T-cell (primary cell): ENCODE measurements at places on chromosomes 7 and 10. TPM values are rescaled to one million over a fixed set of nuclear protein-coding genes. Genes with fewer than 3 reads are reported as not detected.

The HDAC9 gene
- total RNA-seq: 4.3 TPM

The ZCWPW1 gene
- 6.9 TPM for total RNA-seq

The MYPN gene
- total RNA-seq: not detected

The SPDYE11 gene
- total RNA-seq: not detected

The PRSS37 gene
- total RNA-seq: not detected

DNA sequence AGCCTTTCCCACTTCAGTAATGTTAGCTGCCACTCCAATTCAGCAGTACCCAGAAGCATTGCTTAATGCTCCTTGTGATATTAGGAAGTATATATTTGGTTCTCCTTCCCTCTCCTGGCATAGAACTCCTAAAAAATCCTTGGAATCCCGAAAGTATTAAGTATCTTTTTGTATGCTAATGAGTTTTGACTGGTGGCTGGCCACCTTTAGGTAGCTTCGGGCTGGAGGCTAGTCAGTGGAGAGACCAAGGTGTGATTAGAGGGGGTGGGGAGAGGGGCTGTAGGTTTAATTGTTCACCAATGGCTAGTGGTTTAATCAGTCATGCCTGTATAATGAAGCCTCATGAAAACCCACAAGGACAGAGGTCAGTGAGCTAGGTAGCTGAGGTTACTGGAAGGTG, 12.2 kb downstream of the COMTD1 start:
- no peak overlapping the region for H3K27ac ChIP-seq
- H3K4me1 ChIP-seq: no peaks in the 10 kb centered on the region
- H3K4me3 ChIP-seq: no peak overlapping the region
- no peaks in the 10 kb centered on the region for H3K27me3 ChIP-seq
- peaks cover 4% of the 10 kb centered on the region for H3K36me3 ChIP-seq

- no peaks in the 10 kb centered on the region for H3K27me3 ChIP-seq
- no peak overlapping the region for H3K27ac ChIP-seq
- no peak for DNase-seq
- H3K36me3 ChIP-seq: no peaks in the 10 kb centered on the region
These were observed 45.4 kb upstream of the NAMPT start for GRCh38 chr7:106329971-106330733.

DNA sequence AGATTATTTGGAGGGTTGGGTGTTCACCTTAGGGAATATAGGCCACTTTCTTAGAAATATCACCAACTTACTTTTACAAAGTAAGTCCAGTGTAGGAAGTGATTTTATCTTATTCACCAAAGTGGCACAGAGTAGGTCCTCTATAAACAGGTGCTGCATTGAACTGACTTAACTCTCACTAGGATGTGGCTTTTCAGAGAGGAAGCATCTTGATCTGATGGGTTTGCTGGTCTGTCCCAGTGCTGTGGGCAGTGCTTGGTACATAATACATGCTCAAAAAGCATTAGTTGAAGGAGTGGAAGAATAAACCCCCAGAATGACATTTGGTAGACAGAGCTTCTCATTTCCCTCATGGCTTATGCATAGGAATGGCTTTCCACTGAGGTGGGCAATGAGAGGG, 334.7 kb downstream of the LRMDA start:
- no peaks in the 10 kb centered on the region for H3K4me1 ChIP-seq
- no peak for DNase-seq
- no peak overlapping the region for H3K4me3 ChIP-seq
- H3K27ac ChIP-seq: no peak overlapping the region
- no peaks in the 10 kb centered on the region for H3K27me3 ChIP-seq

DNA sequence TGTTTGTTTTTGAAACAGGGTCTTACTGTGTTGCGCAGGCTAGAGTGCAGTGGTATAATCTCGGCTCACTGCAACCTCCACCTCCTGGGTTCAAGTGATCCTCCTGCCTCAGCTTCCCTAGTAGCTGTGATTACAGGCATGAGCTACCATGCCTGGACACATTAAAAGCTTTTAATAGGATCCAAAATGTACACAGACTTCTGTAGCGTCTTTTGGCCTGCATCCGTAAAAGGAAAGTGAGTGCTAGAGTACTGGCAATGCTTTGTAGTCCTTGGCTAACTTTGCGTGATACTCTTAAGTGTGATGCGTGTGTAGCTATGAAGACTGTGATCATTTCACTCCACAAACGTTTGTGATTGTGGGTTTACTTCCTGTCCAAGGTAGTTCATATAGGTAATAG, 13.3 kb downstream of the ZRANB1 start:
- H3K4me3 ChIP-seq: no peak overlapping the region
- H3K27me3 ChIP-seq: no peaks in the 10 kb centered on the region
- DNase-seq: no peak
- peaks cover 2% of the 10 kb centered on the region for H3K36me3 ChIP-seq
- H3K4me1 ChIP-seq: peaks cover 5% of the 10 kb centered on the region

DNA sequence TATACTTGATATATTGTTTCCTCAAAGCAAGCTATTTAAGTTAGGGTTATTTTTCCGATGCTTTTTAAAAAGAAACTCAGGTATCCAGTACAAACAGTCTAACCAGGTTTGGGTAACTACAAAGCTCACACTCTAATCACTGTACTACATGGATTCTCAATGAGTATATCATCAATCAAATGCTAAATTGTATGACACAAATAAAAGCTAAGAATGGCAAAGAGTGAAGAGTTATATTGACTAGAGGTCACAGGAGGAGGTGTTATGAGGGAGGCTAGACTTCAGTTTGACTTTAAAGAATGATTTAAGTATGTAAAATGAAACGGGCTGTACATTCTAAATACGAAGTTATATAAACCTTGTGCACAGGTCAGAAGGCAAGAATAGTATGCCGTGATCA, 178.0 kb downstream of the CTNNA3 start:
- no peak overlapping the region for H3K27ac ChIP-seq
- H3K36me3 ChIP-seq: no peaks in the 10 kb centered on the region
- H3K4me1 ChIP-seq: no peaks in the 10 kb centered on the region
- no peaks in the 10 kb centered on the region for H3K27me3 ChIP-seq
- DNase-seq: no peak

- H3K4me3 ChIP-seq: no peak overlapping the region
- no peak for DNase-seq
- H3K36me3 ChIP-seq: no peaks in the 10 kb centered on the region
These were observed 42.5 kb upstream of the LRGUK start for GRCh38 chr7:134084488-134085144.

GRCh38 chr10:96851281-96851680, 19.2 kb downstream of the LCOR start:
- DNase-seq: no peak
- H3K4me3 ChIP-seq: no peak overlapping the region
- no peaks in the 10 kb centered on the region for H3K27me3 ChIP-seq
- no peak overlapping the region for H3K27ac ChIP-seq

GRCh38 chr7:106110885-106111654, 1.0 kb downstream of the SYPL1 start:
- H3K4me3 ChIP-seq: peak overlapping the region; percentile 84
- DNase-seq: no peak
- H3K36me3 ChIP-seq: peaks cover 3% of the 10 kb centered on the region
- H3K4me1 ChIP-seq: peaks cover 25% of the 10 kb centered on the region
- peak overlapping the region; percentile 77 for H3K27ac ChIP-seq

- no peak overlapping the region for H3K4me3 ChIP-seq
- no peak for DNase-seq
- no peak overlapping the region for H3K27ac ChIP-seq
- no peaks in the 10 kb centered on the region for H3K4me1 ChIP-seq
- no peaks in the 10 kb centered on the region for H3K36me3 ChIP-seq
These were observed 143.5 kb upstream of the LRRN3 start for GRCh38 chr7:110947408-110947807.

DNA sequence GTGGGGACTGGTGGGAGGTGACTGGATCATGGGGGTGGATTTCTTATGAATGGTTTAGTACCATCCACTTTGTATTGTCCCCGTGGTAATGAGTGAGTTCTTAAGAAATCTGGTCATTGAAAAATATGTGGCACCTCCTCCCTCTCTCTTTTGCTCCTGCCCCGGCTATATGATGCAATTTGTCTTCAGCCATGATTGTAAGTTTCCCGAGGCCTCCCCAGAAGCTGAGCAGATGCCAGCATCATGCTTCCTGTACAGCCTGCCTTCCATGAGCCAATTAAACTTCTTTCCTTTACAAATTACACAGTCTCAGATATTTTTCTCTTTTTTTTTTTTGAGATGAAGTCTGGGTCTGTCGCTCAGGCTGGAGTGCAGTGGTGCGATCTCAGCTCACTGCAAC, 2.6 kb upstream of the KDM7A start:
- H3K36me3 ChIP-seq: no peaks in the 10 kb centered on the region
- peaks cover 17% of the 10 kb centered on the region for H3K4me1 ChIP-seq
- no peak overlapping the region for H3K27ac ChIP-seq
- DNase-seq: no peak
- no peak overlapping the region for H3K4me3 ChIP-seq

DNA sequence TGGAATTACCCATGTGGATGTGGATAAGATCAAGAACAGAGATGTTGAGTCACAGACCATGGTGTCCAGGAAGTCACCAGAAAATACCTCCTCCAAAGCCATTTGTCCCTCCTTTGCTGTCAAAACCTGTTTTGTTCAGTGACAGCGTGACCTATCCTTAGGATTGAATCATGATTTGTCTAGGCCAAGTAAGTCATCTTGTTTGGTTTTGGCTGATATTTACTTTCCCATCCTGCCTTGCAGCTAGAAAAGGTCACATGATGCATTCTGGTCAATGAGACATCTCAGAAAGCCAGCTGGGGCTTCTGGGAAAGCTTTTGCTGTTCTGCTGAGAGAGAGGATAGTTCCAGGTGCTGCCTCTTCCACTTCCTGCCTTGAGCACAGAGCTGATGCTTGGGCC, 225.3 kb upstream of the ZMIZ1 start:
- H3K4me1 ChIP-seq: no peaks in the 10 kb centered on the region
- H3K4me3 ChIP-seq: no peak overlapping the region
- H3K27me3 ChIP-seq: no peaks in the 10 kb centered on the region
- H3K27ac ChIP-seq: no peak overlapping the region
- DNase-seq: no peak
- H3K36me3 ChIP-seq: no peaks in the 10 kb centered on the region

DNA sequence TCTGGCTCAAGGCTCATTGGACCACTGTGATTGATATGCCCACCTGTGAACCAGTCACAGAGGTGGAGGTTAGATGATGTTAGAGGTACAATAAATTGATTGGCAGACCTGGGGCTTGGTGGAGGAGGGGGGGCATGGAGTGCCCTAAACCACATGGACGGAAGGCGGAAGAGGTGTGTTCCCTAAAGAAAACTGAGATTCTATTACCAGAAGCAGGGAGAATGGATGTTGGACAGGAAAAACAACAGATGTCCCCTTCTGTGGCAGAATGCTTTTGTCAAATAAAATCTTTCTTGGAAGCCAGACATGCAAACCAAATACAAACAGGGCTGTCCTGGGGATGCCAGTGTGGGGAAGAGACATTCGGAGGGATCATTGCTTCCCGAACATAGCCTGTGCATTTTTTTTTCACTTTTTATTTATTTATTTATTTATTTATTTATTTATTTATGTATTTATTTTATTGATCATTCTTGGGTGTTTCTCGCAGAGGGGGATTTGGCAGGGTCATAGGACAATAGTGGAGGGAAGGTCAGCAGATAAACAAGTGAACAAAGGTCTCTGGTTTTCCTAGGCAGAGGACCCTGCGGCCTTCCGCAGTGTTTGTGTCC, 433.9 kb downstream of the RPS24 start:
- H3K27me3 ChIP-seq: peaks cover 3% of the 10 kb centered on the region
- no peaks in the 10 kb centered on the region for H3K4me1 ChIP-seq
- no peak for DNase-seq
- H3K27ac ChIP-seq: no peak overlapping the region

- no peak for DNase-seq
- no peaks in the 10 kb centered on the region for H3K4me1 ChIP-seq
- no peak overlapping the region for H3K27ac ChIP-seq
- no peaks in the 10 kb centered on the region for H3K36me3 ChIP-seq
- H3K27me3 ChIP-seq: no peaks in the 10 kb centered on the region
- H3K4me3 ChIP-seq: no peak overlapping the region
These were observed 10.2 kb upstream of the TMEM248 start for GRCh38 chr7:66910789-66911188.

- H3K4me3 ChIP-seq: no peak overlapping the region
- DNase-seq: no peak
- H3K27me3 ChIP-seq: no peaks in the 10 kb centered on the region
- H3K27ac ChIP-seq: no peak overlapping the region
- no peaks in the 10 kb centered on the region for H3K36me3 ChIP-seq
These were observed 286.4 kb upstream of the HGF start for GRCh38 chr7:82056282-82056681.

DNA sequence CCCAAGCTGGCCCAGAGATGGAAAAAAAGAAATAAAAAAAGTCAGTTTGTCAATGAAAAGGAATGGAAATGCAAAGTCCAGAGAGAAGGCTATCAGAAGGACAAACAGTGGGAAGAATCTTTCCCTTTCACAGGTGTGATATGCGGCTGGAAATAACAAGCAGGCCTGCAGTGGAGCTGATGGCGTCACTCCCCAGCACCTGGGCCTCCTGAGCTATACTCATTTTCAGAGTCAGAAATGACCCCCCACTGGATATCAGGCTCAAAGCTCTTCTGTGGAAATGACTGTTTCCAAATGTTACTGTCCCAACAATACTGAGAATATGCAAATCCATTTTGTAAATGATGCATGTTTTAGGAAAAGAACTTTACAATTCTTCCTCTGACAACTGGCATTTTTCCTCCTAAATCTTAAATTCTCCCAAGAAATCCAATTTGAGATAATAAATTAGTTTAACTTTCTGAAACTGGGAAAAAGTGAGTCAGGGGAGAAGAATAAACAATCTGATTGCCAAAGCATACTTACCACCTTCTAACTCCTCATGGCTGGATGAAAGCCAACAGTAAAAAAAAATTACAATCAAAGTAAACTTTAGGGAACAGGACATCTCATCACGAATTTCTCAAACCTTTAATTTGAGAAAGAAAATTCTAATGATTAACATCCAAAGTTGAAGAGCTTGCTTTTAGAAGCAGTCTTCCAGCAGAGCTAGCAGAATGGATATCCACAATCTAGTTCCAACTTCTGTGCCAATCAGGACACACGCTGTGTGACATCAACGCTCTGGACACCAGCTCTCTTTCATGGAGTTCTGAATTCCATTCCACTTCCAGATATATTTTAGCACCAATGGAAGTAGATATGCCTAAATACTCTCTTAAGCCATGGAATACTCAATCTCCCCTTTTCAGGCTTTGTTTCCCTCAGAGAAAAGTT, 5.3 kb upstream of the CUZD1 start:
- H3K4me3 ChIP-seq: no peak overlapping the region
- H3K36me3 ChIP-seq: no peaks in the 10 kb centered on the region
- no peak for DNase-seq
